ENCODE measurements at places on chromosomes 6 and 20.

GRCh38 chr6:31898383-31899011 is 999 bp upstream of the EHMT2 start:
- no peak for DNase-seq

DNA sequence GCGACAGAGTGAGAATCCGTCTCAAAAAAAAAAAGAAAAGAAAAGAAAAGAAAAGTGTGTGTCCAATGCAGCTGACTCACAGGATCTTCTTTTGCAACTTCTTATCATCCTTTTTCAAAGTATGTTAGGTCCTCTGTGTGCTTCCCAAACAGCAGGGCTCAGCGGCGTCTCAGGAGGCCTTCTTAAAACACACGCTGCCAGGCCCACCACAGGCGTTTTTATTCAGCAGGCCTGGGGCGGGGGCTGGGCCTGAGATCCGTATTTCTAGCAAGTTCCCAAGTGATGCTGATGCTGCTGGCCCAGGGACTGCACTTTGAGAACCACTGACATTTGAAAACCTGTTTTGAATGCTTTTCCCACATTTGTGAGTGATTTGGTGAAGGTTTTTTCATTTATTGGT is 57.1 kb downstream of the PSMG4 start:
- no peak for DNase-seq

DNA sequence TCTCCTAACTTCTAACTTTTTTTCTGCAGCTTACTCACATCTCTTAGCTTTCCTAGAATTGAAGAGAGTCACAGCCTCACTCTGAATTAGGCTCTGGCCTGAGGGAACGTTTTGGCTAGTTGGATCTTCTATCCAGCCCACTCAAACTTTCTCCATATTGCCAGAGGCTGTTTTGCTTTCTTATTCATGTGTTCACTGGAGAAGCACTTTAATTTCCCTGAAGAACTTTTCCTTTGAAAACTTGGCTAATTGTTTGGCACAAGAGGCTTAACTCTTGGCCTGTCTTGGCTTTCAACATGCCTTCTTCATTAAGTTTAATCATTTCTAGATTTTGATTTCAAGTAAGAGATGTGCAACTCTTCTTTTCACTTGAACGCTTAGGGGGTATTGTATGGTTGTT is 138.2 kb upstream of the PLCB4 start:
- no peak for DNase-seq

DNA sequence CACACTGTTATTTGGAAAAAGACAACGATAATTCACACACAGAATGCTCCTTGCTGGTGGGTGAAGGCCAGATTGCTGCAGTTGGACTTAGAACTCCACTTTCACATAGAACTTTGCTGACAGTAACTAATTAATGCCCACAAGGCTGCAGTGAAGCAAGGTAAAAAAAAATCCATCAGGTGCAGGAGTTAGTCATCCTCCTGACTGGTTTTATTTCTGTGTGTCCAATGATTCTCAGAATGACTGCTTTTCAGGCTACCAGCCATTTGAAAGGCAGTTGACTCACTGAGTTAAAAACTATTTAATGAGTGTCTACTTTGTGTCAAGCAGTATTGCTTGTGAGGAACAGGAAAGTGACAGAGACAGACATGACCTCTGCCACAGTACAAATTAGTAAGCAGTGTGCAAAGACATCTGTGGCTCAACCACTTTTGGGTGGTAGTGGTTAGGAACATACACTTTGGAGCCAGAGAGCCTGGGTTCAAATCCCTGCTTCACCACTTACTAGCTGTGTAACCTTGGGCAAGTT is 41.9 kb downstream of the ELOVL5 start:
- DNase-seq, result no peak

GRCh38 chr6:166101819-166102419 is 65.7 kb downstream of the TBXT start:
- no peak for DNase-seq

DNA sequence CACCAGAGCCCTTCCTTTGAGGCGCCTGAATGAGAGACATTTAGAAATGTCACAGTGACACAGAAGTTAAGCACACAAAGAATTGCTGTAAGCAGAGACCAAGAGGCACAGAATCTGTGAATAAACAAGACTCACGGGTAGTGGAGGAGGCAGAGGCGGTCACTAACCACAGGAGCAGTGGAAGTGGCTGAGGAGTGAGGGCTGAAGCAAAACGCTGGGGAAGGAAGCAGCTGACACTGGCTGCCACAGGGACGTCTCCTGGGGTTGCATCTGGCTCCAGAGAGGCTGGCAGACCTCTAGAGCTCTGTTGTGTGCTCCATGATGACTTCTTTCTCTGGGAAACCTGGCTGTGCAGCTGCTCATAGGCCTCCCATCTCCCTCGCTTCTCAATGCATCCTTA is 65.0 kb upstream of the SLC2A12 start:
- DNase-seq, result no peak

GRCh38 chr6:133972388-133972787 is 19.4 kb downstream of the TBPL1 start:
- DNase-seq, result no peak

DNA sequence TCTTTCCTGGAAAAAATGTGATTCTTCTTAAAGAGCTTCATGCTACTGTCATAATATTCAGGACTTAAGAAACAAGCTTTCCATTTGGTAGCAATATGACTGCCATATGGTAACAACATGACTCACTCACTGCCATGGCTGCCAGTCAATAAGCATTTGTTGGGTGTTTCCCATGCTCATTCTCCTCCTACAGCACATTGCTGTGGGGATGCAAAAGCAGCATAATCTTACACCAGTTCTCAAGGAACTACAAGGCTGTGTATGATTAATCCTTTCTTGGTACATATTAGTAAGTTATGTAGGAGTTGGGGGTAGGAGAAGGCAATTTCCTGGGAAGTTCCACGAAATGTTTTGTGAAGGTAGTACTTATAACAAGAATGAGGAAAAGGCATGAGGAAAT is 76.7 kb downstream of the CEP162 start:
- no peak for DNase-seq

GRCh38 chr6:44960898-44961297 is 367.2 kb upstream of the RUNX2 start:
- no peak for DNase-seq

- DNase-seq, result no peak
Measured at GRCh38 chr6:490251-491037, 98.9 kb downstream of the IRF4 start.
